ENCODE measurements at places on chromosomes 2 and 18. TPM values are rescaled to one million over a fixed set of nuclear protein-coding genes. Genes with fewer than 3 reads are reported as not detected.

VWA3B gene
- total RNA-seq, result 0.08 TPM

PID1 gene
- total RNA-seq, result 9.6 TPM

TUBA4B gene
- not detected for total RNA-seq

ASIC4 gene
- total RNA-seq, result not detected

STAT4 gene
- total RNA-seq, result 4.5 TPM

CREG2 gene
- total RNA-seq, result 0.31 TPM

CCDC102B gene
- 0.86 TPM for total RNA-seq

LYG1 gene
- total RNA-seq, result 0.23 TPM

Measured in hair follicular keratinocyte (primary cell).